SJCRH30 (cell line): ENCODE measurements at places on chromosomes 1 and 21. TPM values are rescaled to one million over a fixed set of nuclear protein-coding genes. Genes with fewer than 3 reads are reported as not detected.

GRCh38 chr1:12177999-12178441 lies 11.2 kb downstream of the TNFRSF1B start:
- peaks cover 36% of the 10 kb centered on the region for H3K4me1 ChIP-seq
- no peaks in the 10 kb centered on the region for H3K27me3 ChIP-seq
- H3K4me3 ChIP-seq = no peak overlapping the region
- no peak overlapping the region for H3K27ac ChIP-seq
- H3K36me3 ChIP-seq = no peaks in the 10 kb centered on the region
- DNase-seq = peak; percentile 62

- DNase-seq = no peak
- no peak overlapping the region for H3K4me3 ChIP-seq
- H3K27ac ChIP-seq = no peak overlapping the region
- H3K36me3 ChIP-seq = no peaks in the 10 kb centered on the region
- no peaks in the 10 kb centered on the region for H3K4me1 ChIP-seq
- no peaks in the 10 kb centered on the region for H3K27me3 ChIP-seq
Observed at GRCh38 chr1:184253921-184254320, 132.9 kb upstream of the C1orf21 start.

DNA sequence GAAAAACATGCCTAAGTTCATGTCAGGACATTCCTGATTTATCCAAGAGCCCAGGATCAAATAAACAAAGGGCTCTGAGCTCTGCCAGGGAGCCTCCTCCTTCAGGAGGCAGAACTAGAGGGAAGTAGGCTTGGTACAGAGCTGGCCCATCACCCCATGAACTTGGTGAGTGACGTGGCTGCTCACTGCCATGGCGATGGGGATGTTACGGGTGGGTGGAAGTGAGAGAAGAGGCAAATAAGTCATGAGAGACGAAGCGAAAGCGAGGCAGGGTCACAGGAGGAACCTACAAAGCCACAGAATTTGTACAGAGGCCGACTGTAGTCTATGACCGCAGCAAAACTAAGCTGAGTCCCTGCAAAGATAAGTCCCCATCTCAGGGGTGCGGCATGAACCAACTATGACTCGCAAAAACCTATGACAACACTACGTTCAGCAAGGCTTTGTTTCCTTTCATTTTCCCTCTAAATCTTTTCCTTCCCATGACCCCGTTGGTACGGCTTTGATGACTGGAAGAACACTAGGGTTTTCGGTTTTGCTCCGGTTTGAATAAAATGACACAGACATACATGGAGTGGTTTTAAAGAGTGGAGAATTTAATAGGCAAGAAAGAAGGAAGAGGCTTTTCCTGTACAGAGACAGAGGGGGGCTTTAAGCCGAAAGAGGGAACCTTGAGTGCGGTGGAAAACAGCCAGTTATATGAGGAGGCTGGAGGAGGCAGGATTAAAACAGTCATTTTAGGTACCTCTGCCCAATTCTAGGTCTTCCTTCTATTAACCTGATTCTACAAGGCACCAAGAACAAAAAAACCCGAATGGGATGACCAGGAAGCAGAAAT lies 74.1 kb downstream of the CD46 start:
- H3K4me1 ChIP-seq = no peaks in the 10 kb centered on the region
- no peak overlapping the region for H3K27ac ChIP-seq
- no peaks in the 10 kb centered on the region for H3K36me3 ChIP-seq
- DNase-seq = no peak
- H3K4me3 ChIP-seq = no peak overlapping the region
- H3K27me3 ChIP-seq = no peaks in the 10 kb centered on the region

GRCh38 chr1:16116002-16116401 lies 39.9 kb downstream of the EPHA2 start:
- no peaks in the 10 kb centered on the region for H3K36me3 ChIP-seq
- H3K27me3 ChIP-seq = no peaks in the 10 kb centered on the region
- H3K4me3 ChIP-seq = 0 out of 2 replicates have a peak overlapping the region, but pooled peaks have one; percentile 11

- no peak overlapping the region for H3K27ac ChIP-seq
- no peak overlapping the region for H3K4me3 ChIP-seq
- 0 out of 2 replicates have a peak, but pooled peaks cover 3% of the 10 kb centered on the region for H3K27me3 ChIP-seq
- DNase-seq = no peak
Observed at GRCh38 chr1:228887960-228888359, 152.7 kb downstream of the RHOU start.

DNA sequence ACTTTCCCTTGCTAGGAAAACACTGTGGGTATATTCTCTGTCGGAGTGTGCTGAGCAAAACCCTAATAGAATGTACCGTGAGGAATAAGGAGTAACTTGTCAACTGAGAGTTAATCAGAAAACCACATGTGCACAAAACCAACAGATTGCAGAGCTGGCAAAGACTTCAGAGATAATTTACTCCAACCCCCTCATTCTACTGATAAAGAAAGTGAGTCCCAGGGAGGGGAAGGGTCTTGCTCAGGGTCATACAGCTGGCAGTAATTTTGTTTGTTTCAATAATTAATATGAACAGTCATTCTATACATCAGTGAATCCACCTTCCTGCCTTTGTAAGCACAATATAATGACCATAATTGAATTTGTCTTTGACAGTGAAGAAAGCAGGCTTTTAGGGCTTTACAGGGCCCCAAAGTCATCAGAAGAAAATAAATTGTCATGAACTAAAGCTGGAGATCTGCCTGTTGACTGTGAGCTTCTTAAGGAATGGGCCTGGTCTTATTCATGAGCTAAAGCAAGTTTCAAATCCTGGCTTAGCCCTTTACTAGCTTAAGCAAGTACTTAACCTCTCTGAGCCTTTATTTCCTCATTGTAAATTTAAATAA lies 67.2 kb upstream of the HOOK1 start:
- H3K4me1 ChIP-seq = no peaks in the 10 kb centered on the region
- no peaks in the 10 kb centered on the region for H3K27me3 ChIP-seq
- DNase-seq = no peak
- no peak overlapping the region for H3K27ac ChIP-seq

DNA sequence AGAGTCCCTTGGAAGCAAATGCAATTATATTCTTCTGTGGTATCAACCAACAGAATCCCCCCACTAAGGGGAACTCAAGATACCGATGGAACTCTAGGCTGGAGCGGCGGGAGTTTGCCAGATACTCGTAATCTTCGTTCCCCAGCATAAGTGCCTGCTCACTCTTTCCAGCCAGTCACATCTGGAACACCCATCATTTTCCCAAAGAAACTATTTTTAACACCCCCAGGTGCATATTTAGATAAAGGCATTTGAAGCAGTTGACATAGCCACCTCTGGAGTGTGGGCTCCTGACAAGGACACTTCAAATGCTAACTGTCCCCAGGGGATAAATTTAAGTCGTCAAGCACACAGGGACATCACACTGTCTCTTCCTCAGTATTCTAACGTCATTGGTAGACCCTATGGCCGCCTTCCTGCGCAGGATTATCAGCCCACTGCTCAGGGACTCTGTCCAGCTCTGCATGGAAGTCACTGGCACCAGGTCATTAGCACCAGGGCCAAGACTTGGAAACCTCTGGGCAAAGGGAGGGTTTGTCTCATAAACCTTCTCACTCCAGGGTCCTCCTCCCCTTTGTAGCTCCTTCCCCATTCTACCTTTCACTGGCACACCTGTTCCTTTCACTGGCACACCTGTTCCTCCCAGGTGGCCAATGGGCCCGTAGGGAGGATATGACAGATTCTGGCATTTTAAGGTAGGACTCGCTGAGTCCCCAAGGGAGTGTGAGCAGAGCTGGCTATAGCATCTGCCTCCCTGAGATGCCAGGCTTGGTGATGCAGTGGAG lies 48.8 kb downstream of the H3-3A start:
- H3K27ac ChIP-seq = peak overlapping the region; percentile 89
- H3K36me3 ChIP-seq = no peaks in the 10 kb centered on the region
- peak; percentile 36 for DNase-seq
- no peaks in the 10 kb centered on the region for H3K27me3 ChIP-seq
- H3K4me1 ChIP-seq = peaks cover 20% of the 10 kb centered on the region
- peak overlapping the region; percentile 83 for H3K4me3 ChIP-seq

GRCh38 chr1:3505161-3505560 lies 50.7 kb downstream of the ARHGEF16 start:
- DNase-seq = no peak
- no peaks in the 10 kb centered on the region for H3K36me3 ChIP-seq
- H3K27me3 ChIP-seq = peaks cover 19% of the 10 kb centered on the region
- no peak overlapping the region for H3K27ac ChIP-seq
- H3K4me1 ChIP-seq = no peaks in the 10 kb centered on the region

- no peaks in the 10 kb centered on the region for H3K36me3 ChIP-seq
- H3K27ac ChIP-seq = no peak overlapping the region
- peaks cover 9% of the 10 kb centered on the region; the same call in 1 of the 2 replicates for H3K4me1 ChIP-seq
- H3K4me3 ChIP-seq = no peak overlapping the region
- DNase-seq = no peak
Observed at GRCh38 chr1:62269851-62270495, 49.3 kb downstream of the KANK4 start.

DNA sequence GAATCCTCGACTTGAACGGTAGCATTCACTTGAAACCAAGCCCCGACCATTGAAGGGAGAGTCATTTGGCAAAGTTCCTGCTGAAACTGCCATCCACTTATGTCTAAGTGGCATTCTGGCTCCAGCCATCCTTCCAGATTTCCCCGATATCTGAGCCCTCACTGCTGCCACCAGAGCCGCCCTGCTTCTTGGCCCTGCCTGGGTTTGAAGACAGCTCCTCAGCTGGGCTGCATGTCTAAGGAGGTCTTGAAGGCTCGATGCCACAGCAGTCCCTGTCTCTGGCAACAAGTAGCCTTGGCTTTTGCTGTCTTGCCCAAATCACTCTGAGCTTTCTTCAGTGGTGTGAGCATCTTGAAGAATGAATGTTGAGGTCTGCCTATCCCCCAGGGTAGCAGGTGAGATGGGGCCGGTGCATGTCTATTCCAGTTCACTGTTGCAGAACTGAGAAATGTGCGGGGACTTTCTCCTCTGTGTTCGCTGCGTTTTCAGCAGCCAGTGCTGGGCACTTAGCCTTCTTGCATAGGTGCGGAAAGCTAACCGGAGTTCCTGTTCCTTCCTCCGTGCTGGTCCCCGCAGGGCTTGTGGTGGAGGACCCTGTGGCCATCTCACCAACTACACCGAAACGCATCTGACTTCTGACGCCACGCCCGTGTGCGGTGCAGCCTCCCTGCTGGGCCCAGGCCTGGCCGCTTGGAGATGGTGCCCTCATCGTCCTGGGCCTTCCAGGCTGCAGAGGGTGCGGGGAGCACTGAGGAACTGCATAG lies 29.2 kb downstream of the MAN1C1 start:
- peaks cover 5% of the 10 kb centered on the region; the same call in 1 of the 2 replicates for H3K4me1 ChIP-seq
- H3K27me3 ChIP-seq = no peaks in the 10 kb centered on the region
- H3K4me3 ChIP-seq = no peak overlapping the region
- no peak overlapping the region for H3K27ac ChIP-seq

DNA sequence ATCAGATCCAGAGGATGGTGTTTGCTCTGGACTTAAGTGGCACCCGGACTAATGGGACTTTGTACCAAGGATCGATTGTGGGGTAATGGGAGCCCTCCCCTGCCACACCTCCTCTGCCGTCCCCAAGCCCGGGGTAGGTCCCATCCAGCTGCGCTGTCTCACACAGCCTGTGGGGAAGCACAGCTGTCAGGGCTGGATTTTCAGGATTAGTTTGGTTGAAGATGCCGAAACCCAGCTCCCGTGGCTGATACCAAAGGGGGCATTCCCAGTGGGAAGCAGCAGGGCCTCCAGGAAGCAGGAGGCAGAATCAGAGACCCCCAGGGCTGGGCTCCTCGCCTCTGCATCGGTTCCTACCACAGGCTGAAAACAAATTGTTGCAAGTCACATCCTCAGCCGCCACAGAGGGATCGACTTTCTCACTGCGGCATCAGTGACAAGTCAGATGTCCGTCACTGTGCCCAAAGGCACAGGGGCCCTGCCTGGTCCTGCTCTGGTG lies 59.7 kb downstream of the MATN1 start:
- no peaks in the 10 kb centered on the region for H3K36me3 ChIP-seq
- peaks cover 33% of the 10 kb centered on the region for H3K4me1 ChIP-seq
- H3K27ac ChIP-seq = no peak overlapping the region
- H3K27me3 ChIP-seq = 0 out of 2 replicates have a peak, but pooled peaks cover 9% of the 10 kb centered on the region
- peak; percentile 92 for DNase-seq
- no peak overlapping the region for H3K4me3 ChIP-seq

DNA sequence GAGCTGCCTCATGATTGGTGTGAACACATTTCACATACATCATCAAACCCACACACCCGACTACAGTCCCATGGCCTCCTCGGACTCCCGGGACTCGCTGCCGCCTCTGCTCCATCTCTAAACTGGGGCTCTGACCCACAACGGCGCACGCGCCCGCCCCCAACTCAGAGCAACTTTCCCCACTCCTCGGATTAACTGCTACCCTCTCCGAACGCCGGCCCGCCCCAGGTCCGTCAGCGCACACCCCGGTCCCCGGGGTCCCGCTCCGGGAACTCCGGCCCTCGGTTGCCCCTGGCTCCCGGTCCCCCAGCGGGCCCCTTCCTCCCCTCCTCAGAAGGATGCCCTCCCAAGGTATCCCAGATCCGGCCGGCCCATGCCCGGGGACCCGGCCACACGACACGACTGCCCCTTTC lies 740 bp downstream of the DSTYK start:
- peak; percentile 52 for DNase-seq
- no peaks in the 10 kb centered on the region for H3K4me1 ChIP-seq
- H3K27me3 ChIP-seq = no peaks in the 10 kb centered on the region
- peak overlapping the region; percentile 82 for H3K4me3 ChIP-seq
- peak overlapping the region; percentile 36 for H3K27ac ChIP-seq

DNA sequence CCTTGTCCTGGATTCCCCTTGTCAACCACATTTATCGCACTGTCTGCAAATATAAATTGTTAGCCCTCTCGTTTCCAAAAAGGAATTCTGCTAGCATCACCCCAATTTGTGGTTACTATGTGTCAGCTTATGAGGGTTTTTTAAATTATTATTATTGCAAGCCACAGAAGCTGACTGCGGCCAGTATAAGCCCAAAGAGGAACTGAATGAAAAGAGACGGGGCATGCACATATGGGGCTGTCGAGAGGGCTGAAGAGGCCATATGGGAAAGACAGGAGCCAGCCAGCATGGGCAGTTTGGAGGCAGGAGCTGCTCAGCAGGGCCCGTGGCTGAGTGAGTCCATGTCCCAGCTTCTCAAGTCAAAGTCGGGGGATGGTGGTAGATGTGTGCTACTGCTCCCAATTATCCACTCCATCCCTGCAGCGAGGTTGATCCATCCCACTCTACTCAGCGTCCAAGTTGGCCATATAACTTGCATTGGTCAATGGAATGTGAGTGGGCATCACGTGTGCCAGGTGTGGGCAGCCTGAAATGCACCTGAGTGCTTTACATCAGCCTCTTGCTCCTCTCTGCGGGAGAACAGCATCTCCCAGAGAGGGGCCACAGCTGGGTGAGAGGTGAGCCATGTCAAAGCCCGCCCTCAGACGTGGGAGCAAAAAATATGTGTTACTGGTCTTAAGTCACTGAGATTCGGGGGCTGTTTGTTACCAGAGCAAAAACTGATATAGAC lies 37.6 kb upstream of the LDLRAP1 start:
- no peak overlapping the region for H3K4me3 ChIP-seq
- H3K4me1 ChIP-seq = peaks cover 13% of the 10 kb centered on the region
- no peak for DNase-seq
- H3K27ac ChIP-seq = no peak overlapping the region

MPL gene
- not detected in 2 replicates for total RNA-seq

ASTN1 gene
- not detected in 2 replicates for total RNA-seq

C4BPA gene
- 0.05 and 0.06 TPM in 2 replicates for total RNA-seq

ZBTB37 gene
- 5.2 and 5.4 TPM in 2 replicates for total RNA-seq

PRAMEF9 gene
- total RNA-seq = not detected in 2 replicates

MAP10 gene
- 0.10 TPM in 1 of 2 replicates, not detected in the other for total RNA-seq

HTR6 gene
- total RNA-seq = 0.05 TPM in 1 of 2 replicates, not detected in the other

LCE2A gene
- not detected in 2 replicates for total RNA-seq
